ENCODE measurements at places on chromosomes 2 and 18. TPM values are rescaled to one million over a fixed set of nuclear protein-coding genes. Genes with fewer than 3 reads are reported as not detected.

- H3K4me1 ChIP-seq, result peaks cover 37% of the 10 kb centered on the region
- peak within 1 kb of the TSS; percentile 97 for H3K27ac ChIP-seq
- no peaks in the 10 kb centered on the region for H3K27me3 ChIP-seq
Observed at GRCh38 chr2:85354286-85355072, at the start of the genes ELMOD3 and RETSAT. Gene ELMOD3 (plus strand): TSS chr2:85354769. CDS start chr2:85357199, 2,430 bp downstream. Gene RETSAT (minus strand): TSS chr2:85354528. CDS start chr2:85354507, 21 bp downstream.

- peaks cover 83% of the 10 kb centered on the region for H3K4me1 ChIP-seq
- no peak overlapping the region for H3K4me3 ChIP-seq
- H3K36me3 ChIP-seq, result peaks cover 6% of the 10 kb centered on the region
Observed at GRCh38 chr2:47070155-47070919, 84.8 kb downstream of the STPG4 start.

GRCh38 chr18:70621710-70622109 lies 332.9 kb downstream of the SOCS6 start:
- no peaks in the 10 kb centered on the region for H3K4me1 ChIP-seq
- peaks cover 7% of the 10 kb centered on the region for H3K27me3 ChIP-seq
- H3K4me3 ChIP-seq, result no peak overlapping the region
- no peaks in the 10 kb centered on the region for H3K36me3 ChIP-seq
- no peak for DNase-seq

- peak overlapping the region; percentile 94 for H3K4me3 ChIP-seq
- no peaks in the 10 kb centered on the region for H3K27me3 ChIP-seq
- no peak for DNase-seq
- H3K36me3 ChIP-seq, result no peaks in the 10 kb centered on the region
Observed at GRCh38 chr18:57802213-57803102, 657 bp downstream of the ATP8B1 start.

DNA sequence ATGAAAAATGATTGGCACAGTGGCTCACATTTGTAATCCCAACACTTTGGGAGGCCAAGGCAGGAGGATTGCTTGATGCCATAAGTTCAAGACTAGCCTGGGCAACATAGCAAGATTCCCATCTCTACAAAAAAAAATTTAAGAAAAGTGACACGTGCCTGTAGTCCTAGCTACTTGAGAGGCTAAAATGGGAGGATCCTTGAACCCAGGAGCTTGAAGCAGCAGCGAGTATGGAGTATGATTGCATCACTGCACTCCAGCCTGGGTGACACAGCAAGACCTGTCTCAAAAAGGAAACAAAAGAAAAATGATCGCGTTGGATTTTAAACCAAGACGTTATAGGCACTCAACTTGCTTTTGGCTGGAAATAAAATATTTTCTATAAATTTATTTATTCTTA lies 37.8 kb upstream of the CREB1 start:
- H3K4me3 ChIP-seq, result no peak overlapping the region
- H3K36me3 ChIP-seq, result peaks cover 2% of the 10 kb centered on the region
- no peak overlapping the region for H3K27ac ChIP-seq
- H3K4me1 ChIP-seq, result peaks cover 10% of the 10 kb centered on the region

GRCh38 chr18:55910296-55910695 lies 322.3 kb upstream of the TCF4 start:
- H3K4me1 ChIP-seq, result peaks cover 36% of the 10 kb centered on the region
- no peak overlapping the region for H3K27ac ChIP-seq
- no peak for DNase-seq

- peaks cover 45% of the 10 kb centered on the region for H3K36me3 ChIP-seq
- H3K4me1 ChIP-seq, result peaks cover 14% of the 10 kb centered on the region
- H3K27ac ChIP-seq, result no peak overlapping the region
- DNase-seq, result no peak
Observed at GRCh38 chr2:69939722-69940121, 21.7 kb downstream of the ASPRV1 start.

GRCh38 chr18:38301621-38302020 lies 736.0 kb upstream of the CELF4 start:
- H3K36me3 ChIP-seq, result no peaks in the 10 kb centered on the region
- H3K27ac ChIP-seq, result no peak overlapping the region
- H3K4me1 ChIP-seq, result no peaks in the 10 kb centered on the region
- H3K27me3 ChIP-seq, result no peaks in the 10 kb centered on the region

- H3K27ac ChIP-seq, result no peak overlapping the region
- DNase-seq, result no peak
- no peak overlapping the region for H3K4me3 ChIP-seq
- H3K4me1 ChIP-seq, result no peaks in the 10 kb centered on the region
- H3K36me3 ChIP-seq, result no peaks in the 10 kb centered on the region
Observed at GRCh38 chr2:204183608-204184007, 247.0 kb downstream of the ICOS start.

DNA sequence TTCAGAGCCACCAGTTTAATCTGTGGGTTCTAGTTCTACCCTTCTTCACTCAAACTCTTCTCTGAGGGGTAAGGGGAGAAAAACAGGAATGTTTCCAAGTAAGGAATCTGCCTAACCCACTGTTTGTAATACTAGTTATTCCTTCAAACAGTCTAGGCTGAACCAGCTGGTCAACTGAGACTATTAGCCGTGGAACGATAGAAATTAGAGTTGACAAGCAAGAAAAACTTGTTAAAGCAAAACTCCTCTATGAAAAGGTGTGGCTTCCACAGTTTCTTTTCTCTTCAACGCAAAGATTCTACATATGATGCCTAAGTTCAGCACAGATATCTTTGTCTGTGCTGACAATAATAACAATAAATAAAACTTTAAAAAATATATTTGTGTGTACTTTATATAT lies 11.5 kb downstream of the PAIP2B start:
- no peak for DNase-seq
- H3K4me1 ChIP-seq, result no peaks in the 10 kb centered on the region
- no peak overlapping the region for H3K4me3 ChIP-seq
- peaks cover 16% of the 10 kb centered on the region for H3K27me3 ChIP-seq
- no peaks in the 10 kb centered on the region for H3K36me3 ChIP-seq

- H3K27ac ChIP-seq, result no peak overlapping the region
- H3K4me3 ChIP-seq, result no peak overlapping the region
- H3K4me1 ChIP-seq, result no peaks in the 10 kb centered on the region
Observed at GRCh38 chr2:78757640-78758039, 267.9 kb upstream of the REG3G start.

- no peak within 1 kb of the TSS for H3K27ac ChIP-seq
- peaks cover 76% of the 10 kb centered on the region for H3K27me3 ChIP-seq
- H3K4me1 ChIP-seq, result peaks cover 30% of the 10 kb centered on the region
- peaks cover 3% of the 10 kb centered on the region for H3K36me3 ChIP-seq
- peak within 1 kb of the TSS; percentile 83 for H3K4me3 ChIP-seq
- DNase-seq, result no peak
Observed at GRCh38 chr2:17540093-17540812, at the start of gene VSNL1. Gene VSNL1 (plus strand): TSS chr2:17540696. CDS start chr2:17592075, 51,379 bp downstream.

GRCh38 chr2:204022550-204022949 lies 86.0 kb downstream of the ICOS start:
- DNase-seq, result no peak
- no peak overlapping the region for H3K27ac ChIP-seq
- no peaks in the 10 kb centered on the region for H3K27me3 ChIP-seq
- no peak overlapping the region for H3K4me3 ChIP-seq
- peaks cover 34% of the 10 kb centered on the region for H3K4me1 ChIP-seq

GRCh38 chr2:96241900-96242611 lies 23.7 kb downstream of the TMEM127 start:
- DNase-seq, result peak; percentile 18
- H3K4me3 ChIP-seq, result no peak overlapping the region
- no peaks in the 10 kb centered on the region for H3K36me3 ChIP-seq

Gene TLX2
- total RNA-seq, result not detected

Gene DSC3
- 4.1 TPM for total RNA-seq

Gene CCDC74B
- total RNA-seq, result 3.0 TPM

Gene ZEB2
- 95.4 TPM for total RNA-seq

Gene KANSL1L
- total RNA-seq, result 12.2 TPM

Gene LINC00305
- total RNA-seq, result not detected

Gene COBLL1
- 43.7 TPM for total RNA-seq

Gene KATNAL2
- total RNA-seq, result 9.3 TPM

Gene BBS5
- total RNA-seq, result 9.7 TPM
